ENCODE measurements at places on chromosomes 4 and X.

- no peak for DNase-seq
Observed at GRCh38 chrX:44105228-44105913, 132.2 kb upstream of the NDP start.

GRCh38 chr4:70734971-70735370, 13.2 kb downstream of the RUFY3 start:
- DNase-seq = no peak

DNA sequence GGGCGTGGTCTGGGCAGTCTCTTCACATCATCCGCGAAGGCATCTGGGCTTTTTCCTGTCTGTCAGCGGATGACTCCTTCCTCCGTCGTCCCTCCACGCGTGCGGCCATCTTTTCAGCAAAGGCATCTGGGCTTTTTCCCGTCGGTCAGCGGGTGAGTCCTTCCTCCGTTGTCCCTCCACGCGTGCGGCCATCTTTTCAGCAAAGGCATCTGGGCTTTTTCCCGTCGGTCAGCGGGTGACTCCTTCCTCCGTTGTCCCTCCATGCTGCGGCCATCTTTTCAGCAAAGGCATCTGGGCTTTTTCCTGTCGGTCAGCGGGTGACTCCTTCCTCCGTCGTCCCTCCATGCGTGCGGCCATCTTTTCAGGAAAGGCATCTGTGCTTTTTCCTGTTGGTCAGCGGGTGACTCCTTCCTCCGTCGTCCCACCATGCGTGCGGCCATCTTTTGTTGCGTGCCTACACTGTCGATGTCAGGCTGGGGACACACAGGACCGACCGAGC, 12.3 kb upstream of the TMEM271 start:
- no peak for DNase-seq

GRCh38 chr4:181507938-181508337, 735.3 kb upstream of the TENM3 start:
- no peak for DNase-seq

GRCh38 chrX:49309401-49309981, 6.0 kb downstream of the GAGE10 start:
- DNase-seq = no peak

DNA sequence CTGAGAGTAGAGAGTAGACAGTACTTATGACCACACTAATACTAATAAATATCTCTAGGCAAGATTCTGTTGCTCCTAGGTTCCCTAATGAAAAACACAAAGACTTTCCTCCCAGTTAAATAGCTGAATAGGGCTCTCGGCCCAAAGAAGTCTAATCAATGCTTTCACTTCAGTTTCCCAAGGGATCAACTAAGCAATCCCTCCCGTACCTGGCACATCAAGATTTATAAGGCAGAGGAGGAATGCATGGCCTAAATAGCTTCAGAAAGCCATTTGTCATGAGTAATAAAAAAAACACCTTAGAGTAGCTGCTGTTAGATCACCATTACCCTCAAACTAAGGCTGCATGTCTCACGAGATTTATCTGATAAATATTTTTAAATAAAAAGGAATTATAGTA, 56.8 kb upstream of the EXOC1L start:
- no peak for DNase-seq

GRCh38 chr4:2745981-2746806, 9.9 kb downstream of the TNIP2 start:
- peak; percentile 93 for DNase-seq

DNA sequence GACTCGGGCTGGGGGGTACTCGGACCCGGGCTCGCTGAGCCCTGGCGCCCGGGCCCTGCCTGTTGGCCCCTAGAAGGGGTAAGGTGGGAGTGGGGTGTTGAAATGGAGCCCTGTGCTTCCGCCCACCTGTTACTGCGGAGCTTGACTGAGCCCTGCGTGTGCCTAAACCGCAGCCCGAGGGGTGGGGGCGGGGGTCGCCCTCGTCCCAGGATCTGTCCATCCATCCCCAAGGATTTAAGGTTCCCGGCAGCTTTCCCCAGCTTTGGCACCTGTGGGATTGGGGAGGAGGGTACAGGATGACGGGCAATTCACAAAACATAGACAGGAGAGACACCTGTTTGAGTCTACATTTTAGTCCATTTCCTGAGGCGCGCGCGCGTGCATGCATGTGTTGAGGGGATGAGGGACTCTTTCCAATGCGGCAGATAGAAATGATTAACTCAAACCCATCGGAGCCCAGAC, 779 bp downstream of the GABRQ start:
- DNase-seq = no peak

GRCh38 chr4:21830272-21830671, 118.3 kb downstream of the KCNIP4 start:
- no peak for DNase-seq
